ENCODE measurements at places on chromosomes 11 and 22.

DNA sequence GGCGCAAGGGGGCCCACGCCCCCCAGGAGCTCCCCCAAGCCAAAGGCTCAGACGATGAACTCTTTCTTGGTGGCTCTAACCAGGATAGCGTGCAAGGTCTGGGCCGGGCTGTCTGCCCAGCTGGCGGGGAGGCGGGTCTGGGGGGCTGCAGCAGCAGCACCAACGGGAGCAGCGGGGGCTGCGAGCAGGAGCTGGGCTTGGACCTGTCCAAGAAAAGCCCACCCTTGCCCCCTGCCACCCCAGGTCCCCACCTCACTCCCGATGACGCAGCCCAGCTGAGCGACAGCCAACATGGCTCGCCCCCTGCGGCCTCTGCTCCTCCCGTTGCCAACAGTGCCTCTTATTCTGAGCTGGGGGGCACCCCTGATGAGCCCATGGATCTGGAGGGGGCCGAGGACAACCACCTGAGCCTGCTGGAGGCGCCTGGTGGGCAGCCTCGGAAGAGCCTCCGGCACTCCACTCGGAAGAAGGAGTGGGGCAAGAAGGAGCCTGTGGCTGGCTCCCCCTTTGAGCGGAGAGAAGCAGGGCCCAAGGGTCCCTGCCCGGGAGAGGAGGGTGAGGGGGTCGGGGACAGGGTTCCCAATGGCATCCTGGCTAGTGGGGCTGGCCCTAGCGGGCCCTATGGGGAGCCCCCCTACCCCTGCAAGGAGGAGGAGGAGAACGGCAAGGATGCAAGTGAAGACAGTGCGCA is 21.6 kb upstream of the TMEM191C start:
- DNase-seq, result no peak

DNA sequence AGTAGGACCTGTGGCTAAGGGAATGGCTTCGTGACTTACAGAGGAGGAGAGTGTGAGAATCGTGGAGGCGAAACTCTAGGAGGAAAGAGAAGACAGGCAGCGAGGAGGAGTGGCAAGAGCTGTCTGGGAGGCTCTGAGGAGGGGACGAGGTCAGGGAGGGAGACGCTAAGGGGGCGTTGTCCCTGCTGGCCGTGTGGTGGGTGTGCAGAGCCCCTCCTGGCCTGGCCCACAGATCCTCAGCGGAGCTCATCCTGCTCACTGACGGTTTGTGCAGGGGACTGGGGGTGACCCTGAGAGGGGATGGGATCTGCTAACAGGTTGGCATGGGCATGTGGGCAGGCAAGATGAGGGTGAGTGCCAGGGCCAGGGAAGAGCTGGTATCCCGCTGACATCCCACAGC is 56.5 kb upstream of the PRR5 start:
- no peak for DNase-seq

- no peak for DNase-seq
These were observed 7.3 kb downstream of the YAP1 start for GRCh38 chr11:102117472-102118113.

DNA sequence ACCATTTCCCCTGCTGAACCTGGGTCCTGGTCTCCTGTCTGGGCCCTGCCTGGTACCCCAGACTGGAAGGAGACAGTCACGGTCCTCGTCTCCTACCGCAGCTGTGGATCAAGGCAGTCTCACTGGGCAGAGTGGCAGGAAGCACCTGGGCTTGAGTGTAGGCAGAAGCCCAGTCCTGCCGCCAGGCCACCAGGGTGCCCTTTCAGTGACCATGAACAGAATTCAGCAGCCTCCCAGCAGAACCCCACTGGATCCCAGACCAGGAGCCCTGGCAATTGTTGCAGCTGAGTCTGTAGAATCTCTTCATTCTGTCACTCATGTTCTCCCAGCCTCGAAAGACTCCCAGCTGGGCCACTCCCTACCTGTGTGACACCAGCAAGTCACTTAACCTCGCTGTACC is 25.5 kb upstream of the CREB3L1 start:
- DNase-seq, result no peak

GRCh38 chr11:44637487-44637886 is 72.0 kb downstream of the CD82 start:
- no peak for DNase-seq

GRCh38 chr11:72468289-72468688 is 34.0 kb upstream of the CLPB start:
- DNase-seq, result no peak

- DNase-seq, result no peak
These were observed 1.9 kb downstream of the CEP57 start for GRCh38 chr11:95792200-95792599.

DNA sequence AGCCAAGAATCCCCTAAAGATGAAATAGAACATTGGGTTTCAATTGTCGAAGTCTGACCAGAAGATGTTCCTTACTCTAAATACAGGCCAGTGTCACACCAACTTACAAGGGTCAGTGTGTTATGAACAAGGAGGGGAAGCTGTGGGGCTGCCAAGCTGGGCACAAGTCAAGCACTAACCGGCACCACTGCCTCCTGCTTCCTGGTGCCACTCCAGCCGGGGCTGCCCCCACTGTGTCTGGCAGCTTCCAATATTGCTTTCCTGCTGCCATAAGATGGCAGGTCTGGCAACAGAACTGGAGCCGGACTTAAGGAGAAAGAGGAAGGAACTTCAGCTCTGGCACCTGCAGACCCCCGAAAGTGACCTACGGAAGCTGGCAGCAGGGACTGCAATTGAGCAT is 13.7 kb upstream of the VPS37C start:
- no peak for DNase-seq

- no peak for DNase-seq
These were observed 47.8 kb downstream of the COPB1 start for GRCh38 chr11:14451825-14452224.

All from GM19239 (cell line).